ENCODE measurements at places on chromosomes 5 and 9.
A peak's percentile ranks its signal among the peaks of the same experiment; 100 is the strongest.

GRCh38 chr5:107937651-107938355 is 267.1 kb upstream of the EFNA5 start:
- no peak for DNase-seq

DNA sequence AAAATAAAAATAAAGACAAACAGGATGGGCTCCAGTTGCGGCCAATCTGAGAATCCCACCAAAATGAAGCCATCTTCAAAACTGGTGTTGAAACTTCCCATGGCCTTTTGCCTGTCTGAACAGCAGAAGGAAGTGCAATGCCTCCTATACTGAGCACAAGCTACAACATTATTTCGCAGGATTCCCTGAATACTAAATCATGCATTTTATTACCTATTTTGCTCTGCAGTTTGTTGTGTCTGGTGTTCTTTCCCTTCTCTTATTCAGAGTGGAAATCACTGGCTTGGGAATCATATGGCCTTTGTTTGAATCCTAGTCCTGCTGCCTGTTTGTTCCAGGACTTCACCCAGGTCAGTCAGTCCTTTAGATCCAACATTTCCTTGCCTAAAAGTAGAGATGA is at the start of gene OR2Y1:
Gene OR2Y1, minus strand, starts transcription at position 101 of the 400 bp plus-strand sequence. Its CDS starts 0 bp downstream, at position 101.
- no peak for DNase-seq

DNA sequence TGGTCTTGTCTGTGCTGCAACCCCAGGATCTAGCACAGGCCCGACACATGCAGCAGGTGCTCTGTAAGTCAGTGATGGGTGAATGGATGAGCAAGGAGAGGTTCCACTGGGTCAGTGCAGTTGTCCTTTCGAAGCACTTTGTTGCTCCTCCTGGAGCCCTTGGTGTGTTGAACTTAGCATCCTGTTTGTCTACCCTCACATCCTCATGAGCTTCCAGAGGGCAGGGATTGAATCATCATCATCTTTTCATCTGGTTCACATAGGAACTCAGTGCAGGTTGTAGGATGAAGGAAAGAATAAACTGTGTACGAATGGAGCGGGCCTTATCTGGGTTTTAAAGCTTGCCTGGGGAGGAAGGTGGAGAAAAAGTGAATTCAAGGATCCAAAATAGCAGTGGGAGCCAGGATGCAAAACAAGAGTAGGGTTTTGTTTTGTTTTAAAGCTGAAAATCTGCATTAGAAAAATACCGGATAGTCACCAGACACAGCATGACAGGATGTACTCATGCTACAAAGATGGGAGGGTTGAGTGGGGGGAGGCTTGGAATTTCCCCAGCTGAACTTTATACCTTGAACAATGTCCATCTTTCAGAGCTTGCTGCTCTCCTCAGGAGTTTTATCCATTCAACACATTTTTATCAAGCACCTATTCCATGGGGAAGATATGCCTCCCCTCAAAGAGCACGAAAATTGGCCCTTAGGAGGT is 55.8 kb downstream of the PTTG1 start:
- no peak for DNase-seq

- DNase-seq, result no peak
Measured at GRCh38 chr5:173495225-173495904, 121.1 kb downstream of the BOD1 start.

GRCh38 chr5:170216257-170216864 is 16.4 kb upstream of the C5orf58 start:
- no peak for DNase-seq

DNA sequence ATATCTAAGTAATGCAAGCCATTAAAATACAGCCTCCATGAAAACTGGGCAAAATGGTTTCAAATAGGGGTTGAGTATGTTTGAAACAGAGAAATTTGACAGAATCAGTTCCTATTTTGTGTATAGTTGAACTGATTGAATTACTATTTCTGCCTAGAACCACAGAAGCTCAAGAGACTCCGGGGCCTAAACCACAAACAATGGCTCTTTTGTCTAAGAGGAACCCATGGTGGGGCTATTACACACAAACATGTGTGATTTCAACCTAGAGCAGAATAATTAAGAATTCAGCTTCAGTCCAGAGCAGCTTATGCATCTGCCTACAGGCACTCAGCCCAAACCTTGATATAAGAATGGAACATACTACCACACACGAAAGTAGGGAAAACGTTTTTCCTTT is 171.2 kb upstream of the MPDZ start:
- no peak for DNase-seq

- no peak for DNase-seq
Measured at GRCh38 chr9:38393128-38393796, 760 bp downstream of the ALDH1B1 start.

GRCh38 chr9:134217431-134218210 is 53.3 kb upstream of the RNU6ATAC start:
- DNase-seq, result peak; percentile 26

DNA sequence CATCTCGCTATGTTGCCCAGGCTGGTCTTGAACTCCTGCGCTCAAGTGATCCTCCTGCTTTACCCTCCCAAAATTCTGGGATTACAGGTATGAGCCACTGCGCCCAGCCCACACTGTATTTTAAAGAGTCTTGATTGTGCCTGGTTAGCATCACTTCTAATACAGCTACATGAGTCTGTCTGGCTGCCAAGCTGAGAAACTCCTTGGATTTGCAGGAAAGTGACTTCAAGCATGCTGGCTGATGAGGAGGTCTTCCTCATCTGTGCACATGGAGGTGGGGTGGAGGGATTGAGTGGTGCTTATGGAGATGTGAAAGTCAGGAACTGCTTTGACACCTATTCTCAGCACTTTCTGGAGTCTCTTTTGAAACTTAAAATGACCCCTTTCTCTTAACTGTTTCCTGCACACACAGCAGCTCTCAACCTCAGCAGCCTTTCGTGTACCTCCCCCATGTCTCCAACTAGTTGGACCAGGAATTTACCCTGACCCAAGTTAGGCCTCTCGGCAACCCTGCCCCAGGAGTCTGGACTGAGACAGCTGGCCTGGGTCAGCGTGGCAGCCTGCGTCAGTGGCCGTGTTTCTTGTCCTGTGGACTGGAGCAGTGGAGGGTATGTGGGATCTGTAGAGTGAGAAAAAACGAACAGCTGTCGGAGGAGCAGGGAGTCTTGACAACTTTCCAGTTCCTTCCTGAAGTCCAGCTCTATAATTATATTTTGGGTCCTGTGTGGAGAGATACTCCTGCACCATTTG is 72.5 kb downstream of the ACER2 start:
- no peak for DNase-seq

- no peak for DNase-seq
Measured at GRCh38 chr5:83549076-83549475, 77.5 kb downstream of the VCAN start.

DNA sequence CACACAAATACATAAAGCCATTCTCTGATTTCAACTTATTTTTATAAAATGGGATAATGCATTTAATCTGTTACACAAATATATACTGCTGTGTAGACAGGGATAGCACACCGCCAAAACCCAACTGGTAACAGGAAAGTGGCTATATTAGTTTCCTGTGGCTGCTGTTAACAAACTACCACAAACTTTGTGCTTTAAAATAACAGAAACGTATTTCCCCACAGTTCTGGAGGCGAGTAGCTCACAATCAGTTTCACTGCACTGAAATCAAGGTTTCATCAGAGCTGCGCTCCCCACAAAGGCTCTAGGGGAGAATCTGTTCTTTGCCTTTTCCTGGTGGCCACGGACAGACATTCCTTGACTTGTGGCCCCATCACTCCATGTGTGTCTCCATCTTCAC is 94.0 kb downstream of the MLLT3 start:
- no peak for DNase-seq

DNA sequence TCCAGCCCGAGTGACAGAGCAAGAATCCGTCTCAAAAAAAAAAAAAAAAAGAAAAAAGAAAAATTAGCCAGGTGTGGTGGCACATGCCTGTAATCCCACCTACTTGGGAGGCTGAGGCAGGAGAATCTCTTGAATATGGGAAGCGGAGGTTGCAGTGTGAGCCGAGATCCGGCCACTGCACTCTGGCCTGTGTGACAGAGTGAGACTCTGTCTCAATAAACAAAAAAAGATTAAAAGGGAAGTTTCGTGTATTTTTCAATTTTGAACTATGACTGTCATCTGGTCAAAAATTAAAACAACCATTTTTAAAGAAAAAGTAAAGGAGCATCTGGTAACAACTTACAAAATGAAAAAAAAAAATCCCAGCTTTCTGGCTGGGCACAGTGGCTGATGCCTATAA is 36.3 kb upstream of the PLIN2 start:
- DNase-seq, result no peak

DNA sequence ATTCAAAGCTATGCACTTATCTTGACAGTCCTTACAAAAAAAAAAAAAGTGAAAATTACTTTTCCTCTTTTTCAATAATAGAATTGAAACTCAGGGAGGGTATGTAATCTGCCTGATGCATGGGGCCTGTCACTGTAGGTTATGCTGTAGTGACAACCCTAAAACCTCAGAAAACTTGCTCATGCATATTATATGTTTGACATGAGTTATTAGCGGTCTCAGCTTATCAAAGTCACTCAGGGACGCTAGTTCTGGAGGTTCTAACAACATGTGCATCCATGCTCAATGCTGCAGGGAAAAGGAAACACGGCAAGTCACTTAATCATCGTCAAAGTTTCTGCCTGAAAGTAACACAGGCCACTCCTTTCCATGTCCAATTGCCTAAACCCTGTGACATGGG is 78.4 kb upstream of the TMEM252 start:
- no peak for DNase-seq

- no peak for DNase-seq
Measured at GRCh38 chr5:38799556-38800377, 46.0 kb upstream of the OSMR start.

GRCh38 chr9:130158001-130158400 is 14.2 kb upstream of the NCS1 start:
- DNase-seq, result no peak

DNA sequence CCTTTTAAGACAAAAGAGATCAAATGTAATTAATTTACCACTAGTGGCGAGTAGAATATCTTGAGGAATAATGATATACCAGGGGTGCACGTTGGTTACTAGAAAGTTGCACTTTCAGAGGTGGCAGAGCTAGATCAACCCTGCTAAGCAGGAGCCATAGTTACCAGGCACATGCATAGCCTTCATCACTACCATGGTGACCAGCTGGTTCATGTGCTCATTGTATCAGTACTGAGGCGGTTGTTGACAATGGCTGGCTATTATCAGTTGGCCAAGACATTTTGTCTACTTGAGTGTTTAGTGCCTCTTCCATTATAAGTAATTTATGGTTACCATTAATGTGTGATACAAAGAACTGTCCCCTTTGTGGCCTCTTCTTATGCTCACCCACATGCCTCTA is 201.2 kb downstream of the FGF10 start:
- no peak for DNase-seq

- DNase-seq, result no peak
Measured at GRCh38 chr9:134539586-134540194, 101.9 kb upstream of the COL5A1 start.

DNA sequence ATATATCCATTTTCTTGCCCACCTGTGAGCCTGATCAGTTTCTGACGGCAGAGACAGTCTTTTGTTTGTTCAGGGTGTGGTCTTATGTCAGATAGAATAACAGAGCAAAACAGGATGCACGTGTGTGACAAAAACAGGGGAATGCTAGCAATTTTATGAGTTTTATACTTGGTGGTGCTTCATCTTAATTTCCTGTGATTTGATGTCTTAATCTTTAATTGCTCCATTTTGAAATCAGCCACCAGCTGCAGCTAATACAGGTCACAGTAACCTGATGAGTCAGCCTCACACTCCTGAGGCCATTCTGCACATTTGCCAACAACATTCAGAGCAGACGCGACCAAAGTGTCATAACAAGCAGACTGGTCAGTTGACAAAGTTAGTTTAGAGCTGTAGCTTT is 42.3 kb upstream of the JMY start:
- no peak for DNase-seq

DNA sequence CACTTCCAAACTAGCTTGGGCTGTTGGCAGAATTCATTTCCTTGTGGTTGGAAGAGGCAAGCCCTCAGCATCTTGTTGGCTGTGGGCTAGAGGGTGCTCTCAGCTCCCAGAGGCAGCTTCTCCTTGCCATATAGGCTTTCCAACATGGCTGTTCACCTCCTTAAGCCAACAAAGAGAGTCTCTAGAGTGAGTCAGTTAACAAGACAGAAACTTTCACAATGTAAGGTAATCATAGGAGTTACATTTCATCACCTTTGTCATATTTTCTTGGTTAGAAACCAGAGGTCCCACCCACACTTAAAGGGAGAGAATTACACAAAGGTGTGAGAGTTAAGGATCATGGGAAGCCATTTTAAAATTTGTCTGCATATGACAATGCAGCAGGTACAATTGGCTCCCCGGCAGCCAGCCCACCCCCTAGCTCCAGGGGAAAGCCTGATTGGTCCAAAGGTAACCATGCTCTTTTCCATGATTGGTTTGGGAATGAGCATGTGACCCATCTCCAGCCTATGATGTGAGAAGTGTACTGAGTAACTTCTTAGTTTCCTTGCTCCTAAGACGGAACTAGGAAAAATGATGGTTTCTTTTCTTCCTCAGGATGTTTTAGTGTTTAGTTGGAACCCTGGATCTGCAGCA is 109.8 kb upstream of the MSX2 start:
- no peak for DNase-seq

DNA sequence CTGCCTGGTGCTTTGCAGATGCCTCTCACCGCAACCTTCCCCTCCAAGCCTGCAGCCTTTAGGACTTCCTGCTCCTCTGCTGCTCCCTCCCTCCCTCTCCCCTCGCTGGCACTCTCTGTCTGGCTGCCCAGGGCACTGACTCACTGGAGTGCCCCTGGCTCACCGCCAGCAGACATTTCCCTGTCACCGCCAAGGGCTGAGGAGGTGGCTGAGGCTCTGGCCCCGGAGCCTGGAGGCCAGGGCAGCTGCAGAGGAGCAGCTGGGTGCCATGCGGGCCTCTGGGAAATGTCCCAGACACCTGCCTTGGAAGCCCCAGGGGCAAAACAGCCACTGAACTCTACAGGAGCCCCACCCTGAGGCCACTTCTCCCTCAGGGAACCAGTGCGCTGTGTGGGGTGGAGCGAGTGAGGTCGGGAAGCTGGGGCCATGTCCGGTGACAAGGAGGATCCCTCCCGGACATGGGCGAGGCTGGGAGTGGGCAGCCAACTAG is 53.4 kb downstream of the TENT4A start:
- DNase-seq, result no peak

DNA sequence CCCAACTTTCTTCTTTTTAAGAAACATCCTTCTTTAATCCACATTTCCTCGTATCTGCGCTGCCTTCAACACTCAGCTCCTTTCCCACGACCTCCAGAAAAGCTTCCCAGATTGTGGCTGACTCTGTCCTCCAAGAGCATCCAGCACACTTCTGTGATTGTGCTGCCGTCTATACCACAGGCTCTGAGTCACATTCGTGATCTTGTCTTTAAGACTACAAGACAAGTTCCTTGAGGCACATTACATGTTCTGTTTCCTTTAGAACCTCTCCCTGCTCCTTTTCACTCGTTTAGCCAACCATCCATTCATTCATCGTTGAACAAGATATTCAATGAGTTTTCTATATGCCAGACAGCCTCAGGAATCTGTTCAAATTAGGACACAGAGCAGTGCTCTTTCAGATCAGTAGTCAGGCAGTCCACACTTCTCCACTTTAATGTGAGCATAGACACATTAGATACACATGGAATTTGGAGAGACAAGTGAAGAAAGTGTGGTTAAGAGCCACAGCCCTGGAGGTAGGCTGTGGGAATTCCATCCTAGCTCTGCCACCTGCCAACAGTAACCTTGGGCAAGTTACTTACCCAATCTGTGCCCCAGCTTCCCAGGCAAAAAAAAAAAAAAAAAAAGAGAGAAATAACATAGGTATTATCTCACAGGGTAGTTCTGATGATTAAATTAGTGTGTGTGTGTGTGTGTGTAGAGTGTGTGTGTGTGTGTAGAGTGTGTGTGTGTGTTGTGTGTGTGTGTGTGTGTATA is 18.9 kb downstream of the WHRN start:
- no peak for DNase-seq

- no peak for DNase-seq
Measured at GRCh38 chr5:152607401-152608160, 202.5 kb upstream of the NMUR2 start.
